ENCODE measurements at places on chromosomes 16 and 17.

DNA sequence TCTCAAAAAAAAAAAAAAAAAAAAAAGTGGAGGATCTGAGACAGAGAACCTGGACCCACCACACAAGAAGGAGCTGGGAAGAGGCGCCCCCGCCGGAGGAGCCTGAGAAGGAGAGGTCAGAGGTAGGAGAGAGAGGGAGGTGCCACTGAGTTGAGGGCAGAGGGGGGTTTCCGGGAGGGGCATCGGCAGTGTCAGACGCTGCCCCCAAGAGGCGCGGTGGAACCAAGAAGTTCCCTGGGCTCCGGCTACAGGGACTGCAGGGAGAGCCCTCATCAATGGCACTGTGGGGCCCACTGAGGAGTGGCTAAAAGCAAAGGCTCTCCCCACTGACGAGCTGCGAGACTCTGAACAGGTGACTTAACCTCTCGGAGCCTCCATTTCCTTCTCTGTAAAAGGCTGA, 4.2 kb downstream of the CCDC42 start:
- peak; percentile 7 for DNase-seq

GRCh38 chr17:9522074-9522473, 53.5 kb downstream of the STX8 start:
- DNase-seq = no peak

DNA sequence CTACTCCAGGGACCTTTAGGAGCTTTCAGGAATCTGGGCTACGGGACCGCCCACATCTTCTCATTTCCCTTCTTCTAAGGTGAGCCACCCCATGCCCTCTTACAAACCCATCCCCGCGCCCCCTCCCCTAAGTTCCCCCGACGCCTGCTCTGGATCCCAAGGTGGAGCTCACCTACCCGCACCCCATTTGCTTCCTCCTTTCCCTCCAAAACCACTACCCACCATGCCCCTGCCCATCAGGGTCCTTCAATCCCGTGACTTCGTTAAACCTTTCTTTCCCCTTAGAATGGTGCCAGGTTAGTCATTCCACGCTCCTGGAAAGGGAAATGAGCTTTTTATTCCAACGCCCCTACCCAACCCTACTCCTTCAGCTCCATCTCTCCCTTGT, 326 bp upstream of the MTMR4 start:
- no peak for DNase-seq

- no peak for DNase-seq
Measured at GRCh38 chr16:4477966-4478365, 1.8 kb downstream of the HMOX2 start.

- no peak for DNase-seq
Measured at GRCh38 chr16:85690469-85691064, 1.8 kb upstream of the GINS2 start.

GRCh38 chr16:76235025-76235424, 42.2 kb upstream of the CNTNAP4 start:
- no peak for DNase-seq

DNA sequence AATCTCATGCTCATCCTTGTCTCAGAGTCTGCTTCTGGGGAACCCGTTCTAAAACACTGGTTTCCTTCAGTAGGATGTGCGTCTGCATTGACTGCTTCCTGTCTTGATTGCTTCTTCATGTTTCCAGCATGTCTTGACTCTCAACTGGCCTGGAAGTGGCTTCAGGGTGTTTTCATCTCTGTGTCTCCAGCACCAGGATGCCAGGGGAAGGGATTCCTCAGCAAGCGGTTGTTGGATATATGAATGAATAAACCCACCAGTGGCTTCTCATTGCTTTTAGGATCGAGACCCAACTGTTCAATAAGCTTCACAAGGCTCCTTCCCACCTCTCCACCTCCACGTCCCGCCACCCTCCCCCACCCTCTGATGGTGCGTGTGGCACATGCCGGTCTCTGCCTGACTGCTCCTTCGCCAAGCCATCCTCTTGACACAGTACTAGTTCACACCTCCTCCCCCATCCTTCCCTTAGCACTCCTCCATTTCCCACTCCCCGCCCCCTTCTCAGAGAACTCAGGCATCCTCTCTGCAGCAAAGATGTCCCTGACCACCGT, 14.1 kb upstream of the TNS4 start:
- peak; percentile 41 for DNase-seq

- DNase-seq = no peak
Measured at GRCh38 chr17:6393351-6393952, 41.5 kb downstream of the AIPL1 start.
